ENCODE measurements at places on chromosomes 7 and 10. TPM values are rescaled to one million over a fixed set of nuclear protein-coding genes. Genes with fewer than 3 reads are reported as not detected.

Gene SYT15
- total RNA-seq: under 0.01 TPM

Gene MBLAC1
- 2.8 TPM for total RNA-seq

Gene TUBB8
- not detected for total RNA-seq

Gene STAG3
- total RNA-seq: 0.73 TPM

Gene ACTR1A
- total RNA-seq: 134 TPM

Gene WDR11
- total RNA-seq: 76.4 TPM

Gene EMX2
- total RNA-seq: not detected

Gene LBX1
- total RNA-seq: not detected

Gene HOGA1
- total RNA-seq: 1.3 TPM

Gene NPM3
- total RNA-seq: 82.9 TPM

Gene ARL5B
- total RNA-seq: 18.6 TPM

Gene HEPACAM2
- not detected for total RNA-seq

Gene TFPI2
- total RNA-seq: 3.4 TPM

Gene KCNMA1
- 0.93 TPM for total RNA-seq

Gene INA
- total RNA-seq: not detected

Gene LCOR
- 16.2 TPM for total RNA-seq

Gene SFXN4
- total RNA-seq: 24.3 TPM

Gene NKX2-3
- total RNA-seq: not detected

Gene GNG11
- 36.2 TPM for total RNA-seq

Gene ANKRD22
- total RNA-seq: not detected

Gene SCIN
- 1.8 TPM for total RNA-seq

Gene MCM10
- total RNA-seq: 21.1 TPM

Gene NKX1-2
- total RNA-seq: under 0.01 TPM

Gene H2BK1
- total RNA-seq: not detected

Gene PARD3
- total RNA-seq: 27.5 TPM

Gene HMX2
- total RNA-seq: not detected

All from melanocyte of skin (primary cell).